ENCODE measurements at places on chromosomes 3 and 15. TPM values are rescaled to one million over a fixed set of nuclear protein-coding genes. Genes with fewer than 3 reads are reported as not detected.

DNA sequence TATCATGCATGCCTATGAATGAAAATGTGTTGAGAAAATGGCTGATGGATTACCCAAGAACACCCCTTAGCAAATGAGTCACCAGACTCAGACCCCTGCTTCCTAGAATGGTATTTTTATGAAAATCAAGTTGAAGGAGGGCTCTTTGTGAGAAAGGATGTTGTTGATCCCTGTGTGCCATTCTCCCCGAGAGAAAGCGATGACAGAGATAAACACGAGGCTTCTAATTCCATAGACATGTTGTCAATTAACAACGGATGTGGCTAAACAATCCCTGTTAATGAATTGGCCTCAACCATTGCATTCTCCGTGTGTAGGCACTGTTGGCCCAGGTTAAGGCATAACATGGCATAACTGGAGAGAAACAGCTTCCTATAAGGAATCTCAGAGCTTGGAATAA, 5.8 kb upstream of the OXTR start:
- DNase-seq, result no peak

- no peak for DNase-seq
Observed at GRCh38 chr3:88291486-88291885, 141.7 kb downstream of the C3orf38 start.

The KIAA1143 gene
- 33.1 TPM for total RNA-seq

The MBD4 gene
- 34.9 TPM for total RNA-seq

The TBC1D5 gene
- 145 TPM for total RNA-seq

The ZDHHC19 gene
- total RNA-seq, result not detected

- no peak for DNase-seq
Observed at GRCh38 chr15:57026016-57026592, 107.7 kb downstream of the TCF12 start.

The CYP1A2 gene
- total RNA-seq, result not detected

DNA sequence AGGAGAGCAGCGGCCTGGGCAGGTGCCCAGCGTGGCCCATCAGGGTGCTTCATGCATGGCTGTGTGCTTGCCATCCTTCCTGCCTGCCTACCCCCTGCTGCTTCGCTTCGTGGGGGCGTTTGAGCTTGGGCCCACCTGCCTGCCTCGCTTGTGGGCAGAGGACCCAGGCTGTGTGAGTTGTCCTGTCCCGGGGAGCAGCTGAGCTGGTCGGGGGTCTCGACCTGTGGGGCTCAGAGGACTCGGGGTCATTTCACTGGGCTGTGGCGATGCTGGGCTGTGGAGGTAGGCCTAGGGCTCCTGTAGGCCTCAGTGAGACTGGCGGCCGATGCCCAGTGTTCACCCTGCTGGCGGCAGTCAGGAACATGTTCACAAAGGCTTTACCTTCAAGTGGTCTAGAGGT, 12.1 kb upstream of the STAB1 start:
- DNase-seq, result no peak

DNA sequence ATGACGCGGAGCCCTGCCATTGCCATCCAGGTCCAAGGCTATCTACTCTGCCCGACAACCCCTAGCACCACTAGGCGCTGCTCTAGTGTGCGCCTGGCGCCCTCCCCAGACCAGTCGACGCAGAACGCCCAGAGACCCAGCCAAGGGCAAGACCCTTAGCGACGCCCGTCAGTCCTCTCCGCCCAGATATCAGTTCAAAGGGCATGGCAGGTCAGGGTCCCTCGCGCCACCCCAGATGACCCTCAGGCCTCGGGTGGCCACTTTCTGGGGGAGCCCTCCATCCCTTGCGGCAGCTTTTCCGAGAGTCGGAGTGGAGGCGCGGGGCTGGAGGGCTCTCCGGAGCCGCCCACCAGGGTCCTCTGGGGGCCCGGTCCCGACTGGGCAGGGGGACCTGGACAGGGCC, 371 bp upstream of the CLSTN2 start:
- DNase-seq, result no peak

The DBR1 gene
- 17.5 TPM for total RNA-seq

DNA sequence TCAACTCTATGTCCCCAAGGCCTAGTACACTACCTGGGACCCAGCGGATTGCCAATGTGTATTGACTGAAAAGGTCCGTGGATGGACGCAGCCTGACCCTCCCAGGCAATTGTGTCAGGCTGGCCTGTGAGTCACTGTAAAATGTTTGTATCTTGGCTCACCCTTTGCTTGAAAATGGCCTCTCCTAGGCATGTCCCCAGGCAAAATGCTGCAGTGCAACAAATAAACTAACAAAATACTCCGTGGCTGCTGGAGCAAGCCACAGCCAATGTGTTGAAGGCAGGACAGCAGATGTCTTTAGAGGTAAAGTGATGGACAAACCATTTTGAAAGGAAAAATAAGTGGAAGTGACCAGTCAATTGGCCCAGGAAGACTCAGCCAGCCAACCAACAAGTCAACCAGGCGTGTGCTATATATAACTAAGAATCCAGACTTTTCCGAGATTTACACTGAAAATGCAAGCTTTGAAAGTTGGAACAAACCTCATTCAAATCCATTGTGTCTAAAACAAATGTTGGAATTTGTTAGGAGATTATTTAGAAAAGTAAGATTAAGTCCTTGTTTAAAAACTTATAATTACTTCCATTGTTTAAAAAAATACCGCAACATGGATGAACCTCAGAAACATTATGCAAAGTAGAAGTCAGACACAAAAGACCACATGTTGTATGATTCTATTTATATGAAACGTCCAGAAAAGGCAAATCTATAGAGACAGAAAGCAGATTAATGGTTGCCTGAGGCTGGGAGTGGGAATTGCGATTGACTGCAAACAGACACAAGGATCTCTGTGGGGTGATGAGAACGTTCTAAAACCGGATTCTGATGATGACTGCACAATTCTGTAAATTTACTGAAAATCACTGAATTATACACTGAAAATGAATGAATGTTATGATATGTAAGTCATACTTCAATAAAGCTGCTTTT, 191.2 kb downstream of the TLE3 start:
- DNase-seq, result no peak

GRCh38 chr3:127762787-127763105, 59.6 kb downstream of the MGLL start:
- no peak for DNase-seq

- no peak for DNase-seq
Observed at GRCh38 chr3:151084893-151085226, 604 bp upstream of the MED12L start.

DNA sequence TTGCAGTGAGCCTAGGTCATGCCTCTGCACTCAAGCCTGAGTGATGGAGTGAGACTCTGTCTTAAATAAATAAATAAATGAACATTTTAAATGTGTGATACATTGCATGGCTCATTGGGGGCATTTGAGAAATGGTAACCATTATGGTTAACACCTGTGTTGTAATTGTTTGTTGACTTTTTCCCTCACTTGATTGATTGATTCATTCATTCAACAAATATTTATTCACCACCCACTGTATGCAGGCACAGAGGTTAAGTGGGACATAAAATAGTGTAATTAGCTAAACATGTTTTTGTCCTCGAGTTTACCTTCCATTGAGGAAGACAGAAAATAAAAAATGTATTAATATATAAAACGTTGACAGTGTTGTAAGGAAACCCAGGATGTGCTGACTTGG, 127.1 kb upstream of the ANKRD28 start:
- no peak for DNase-seq

The NR2E3 gene
- 0.63 TPM for total RNA-seq

- no peak for DNase-seq
Observed at GRCh38 chr15:98523912-98524662, 124.3 kb upstream of the IGF1R start.

- no peak for DNase-seq
Observed at GRCh38 chr3:51930439-51930838, 11.3 kb downstream of the RRP9 start.

The HCLS1 gene
- total RNA-seq, result 2.7 TPM

- DNase-seq, result no peak
Observed at GRCh38 chr3:128033102-128033501, 19.1 kb upstream of the SEC61A1 start.

The SLC15A2 gene
- 0.18 TPM for total RNA-seq

- peak; percentile 76 for DNase-seq
Observed at GRCh38 chr15:38054488-38054887, 120.0 kb downstream of the TMCO5A start.

GRCh38 chr15:95394186-95395067, 936.1 kb upstream of the NR2F2 start:
- DNase-seq, result peak; percentile 57

GRCh38 chr15:30999729-31000128, 8.3 kb upstream of the MTMR10 start:
- no peak for DNase-seq
